Hair follicular keratinocyte (primary cell): ENCODE measurements at places on chromosomes 6 and 20. TPM values are rescaled to one million over a fixed set of nuclear protein-coding genes. Genes with fewer than 3 reads are reported as not detected.

Gene ARID1B
- total RNA-seq = 12.8 and 14.5 TPM in 2 replicates

Gene GLP1R
- not detected in 2 replicates for total RNA-seq

Gene PFDN6
- 51.1 and 83.6 TPM in 2 replicates for total RNA-seq

Gene TMEM14C
- total RNA-seq = 187 and 241 TPM in 2 replicates

Gene LRP11
- total RNA-seq = 55.3 and 129 TPM in 2 replicates

Gene SMOC2
- total RNA-seq = not detected in 2 replicates

Gene EPPIN
- total RNA-seq = not detected in 2 replicates

Gene PNRC1
- total RNA-seq = 25.0 and 54.0 TPM in 2 replicates

Gene TM9SF4
- total RNA-seq = 25.5 and 29.5 TPM in 2 replicates

Gene CST2
- not detected in 2 replicates for total RNA-seq

Gene PHF3
- 13.7 and 20.1 TPM in 2 replicates for total RNA-seq

Gene SLC24A3
- 0.08 and 0.55 TPM in 2 replicates for total RNA-seq

Gene ADGRF5
- total RNA-seq = not detected in 2 replicates

Gene ZNFX1
- total RNA-seq = 10.9 and 12.2 TPM in 2 replicates

Gene BTNL2
- not detected in 2 replicates for total RNA-seq

Gene MLIP
- not detected in 2 replicates for total RNA-seq

Gene GMEB2
- 10.3 and 11.2 TPM in 2 replicates for total RNA-seq

Gene TRIM15
- not detected in 2 replicates for total RNA-seq

Gene RAB44
- 0.19 TPM in 1 of 2 replicates, not detected in the other for total RNA-seq

Gene TCP11
- total RNA-seq = not detected in 2 replicates

Gene LAMA5
- total RNA-seq = 96.3 and 136 TPM in 2 replicates

Gene GPR63
- 1.4 and 1.7 TPM in 2 replicates for total RNA-seq

Gene CALHM5
- 0.04 TPM in 1 of 2 replicates, not detected in the other for total RNA-seq

Gene NINL
- total RNA-seq = 2.9 and 6.3 TPM in 2 replicates

Gene XKR7
- total RNA-seq = not detected in 2 replicates

Gene FKBP1C
- 0.08 and 0.39 TPM in 2 replicates for total RNA-seq

Gene C20orf96
- 0.15 and 0.23 TPM in 2 replicates for total RNA-seq
